ENCODE measurements at places on chromosomes 3 and 15. TPM values are rescaled to one million over a fixed set of nuclear protein-coding genes. Genes with fewer than 3 reads are reported as not detected.

Gene HRG
- under 0.01 TPM for total RNA-seq

Gene RBPMS2
- total RNA-seq, result not detected

Gene SEC22A
- 38.8 TPM for total RNA-seq

Gene HTR3E
- total RNA-seq, result not detected

Gene UBE3A
- total RNA-seq, result 49.2 TPM

Gene BMF
- total RNA-seq, result 4.6 TPM

Gene EPHB1
- 0.28 TPM for total RNA-seq

Gene SENP8
- 2.6 TPM for total RNA-seq

Gene HCLS1
- 7.2 TPM for total RNA-seq

Gene SLC12A1
- not detected for total RNA-seq

Gene CSPG5
- total RNA-seq, result 0.18 TPM

Gene GUCA1C
- total RNA-seq, result not detected

Gene EEF1AKMT4
- 3.4 TPM for total RNA-seq

Gene SKOR1
- total RNA-seq, result 0.09 TPM

Gene TLR9
- under 0.01 TPM for total RNA-seq

Data from smooth muscle cell of bladder (primary cell).